Activated CD4-positive, alpha-beta T cell treated with anti-CD3 and anti-CD28 coated beads, Interleukin-2, amount 50 U/mL, for 24 hours (primary cell): ENCODE measurements at places on chromosomes 16 and 17.

- DNase-seq = no peak
Measured at GRCh38 chr17:6098050-6098822, 28.1 kb downstream of the WSCD1 start.

DNA sequence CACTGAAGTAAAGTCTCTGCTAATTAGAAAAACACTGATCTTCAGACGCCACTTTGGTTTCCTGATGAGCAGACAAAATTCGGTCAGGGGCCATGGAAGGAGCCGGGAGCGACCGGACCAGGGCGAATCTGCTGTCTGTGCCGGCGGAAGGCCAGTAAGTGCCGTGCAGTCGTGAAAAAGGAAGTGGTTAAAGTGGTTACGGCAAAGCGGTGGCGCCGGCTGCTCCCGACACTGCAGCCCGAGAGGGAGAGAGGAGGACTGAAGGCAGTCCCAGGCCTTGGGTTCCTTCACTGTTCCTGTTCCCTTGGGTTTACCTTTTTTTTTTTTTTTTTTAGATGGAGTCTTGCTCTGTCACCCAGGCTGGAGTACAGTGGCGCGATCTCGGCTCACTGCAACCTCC is 17.3 kb upstream of the HEXD start:
- peak; percentile 30 for DNase-seq

GRCh38 chr17:15955793-15956541 is 11.0 kb downstream of the ADORA2B start:
- DNase-seq = no peak

GRCh38 chr17:9899280-9900043 is 5.6 kb downstream of the RCVRN start:
- no peak for DNase-seq
